ENCODE measurements at places on chromosomes 12 and 14. TPM values are rescaled to one million over a fixed set of nuclear protein-coding genes. Genes with fewer than 3 reads are reported as not detected.

DNA sequence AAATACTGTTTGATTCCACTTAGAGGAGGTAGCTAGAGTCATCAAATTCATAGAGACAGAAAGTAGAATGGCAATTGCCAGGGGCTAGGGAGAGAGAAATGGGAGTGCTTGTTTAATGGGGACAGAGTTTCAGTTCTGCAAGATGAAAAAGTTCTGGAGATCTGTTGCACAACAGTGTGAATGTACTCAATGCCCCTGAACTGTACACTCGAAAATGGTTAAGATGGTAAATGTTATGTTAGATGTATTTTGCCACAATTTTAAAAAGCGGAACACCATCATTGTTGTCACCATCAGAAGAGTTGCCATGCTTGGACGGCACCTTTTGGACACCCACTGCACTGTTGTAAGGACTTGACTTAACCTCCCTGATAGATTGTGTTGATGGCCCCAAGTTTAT is 106.9 kb downstream of the SCARB1 start:
- no peaks in the 10 kb centered on the region for H3K27me3 ChIP-seq
- H3K36me3 ChIP-seq: peaks cover 3% of the 10 kb centered on the region
- no peak overlapping the region for H3K4me3 ChIP-seq
- H3K27ac ChIP-seq: no peak overlapping the region
- no peak for DNase-seq

- no peak overlapping the region for H3K4me3 ChIP-seq
- peaks cover 89% of the 10 kb centered on the region for H3K4me1 ChIP-seq
- H3K27ac ChIP-seq: peak overlapping the region; percentile 77
- H3K27me3 ChIP-seq: no peaks in the 10 kb centered on the region
Measured at GRCh38 chr12:2294651-2295475, 242.1 kb downstream of the CACNA1C start.

GRCh38 chr12:74259199-74259598 is 278.4 kb upstream of the ATXN7L3B start:
- no peaks in the 10 kb centered on the region for H3K4me1 ChIP-seq
- H3K27me3 ChIP-seq: no peaks in the 10 kb centered on the region
- no peak overlapping the region for H3K27ac ChIP-seq

DNA sequence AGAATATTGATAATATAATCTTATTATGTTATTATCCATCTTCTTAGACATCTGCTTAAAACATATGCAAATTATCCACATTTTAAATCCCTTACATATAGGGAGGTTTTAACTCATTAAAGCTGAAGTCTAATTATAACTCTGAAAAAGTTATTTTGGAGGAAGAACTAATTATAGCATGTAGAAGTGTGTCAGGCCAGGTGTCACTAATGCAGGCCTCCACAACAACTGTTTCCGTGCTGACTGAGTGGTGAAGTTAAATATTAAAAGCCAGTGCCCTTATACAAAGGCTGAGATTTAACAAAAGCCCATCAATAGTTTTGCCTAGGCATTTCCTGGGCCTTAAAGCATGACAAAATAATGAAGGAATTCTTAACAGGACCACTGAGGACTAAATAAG is 157.4 kb downstream of the LRRK2 start:
- DNase-seq: no peak
- H3K4me1 ChIP-seq: no peaks in the 10 kb centered on the region
- peaks cover 2% of the 10 kb centered on the region for H3K27me3 ChIP-seq
- H3K27ac ChIP-seq: no peak overlapping the region

GRCh38 chr12:104790296-104791125 is 167.6 kb downstream of the SLC41A2 start:
- H3K4me1 ChIP-seq: peaks cover 12% of the 10 kb centered on the region
- H3K27me3 ChIP-seq: no peaks in the 10 kb centered on the region
- peaks cover 3% of the 10 kb centered on the region for H3K36me3 ChIP-seq
- no peak for DNase-seq
- no peak overlapping the region for H3K27ac ChIP-seq

DNA sequence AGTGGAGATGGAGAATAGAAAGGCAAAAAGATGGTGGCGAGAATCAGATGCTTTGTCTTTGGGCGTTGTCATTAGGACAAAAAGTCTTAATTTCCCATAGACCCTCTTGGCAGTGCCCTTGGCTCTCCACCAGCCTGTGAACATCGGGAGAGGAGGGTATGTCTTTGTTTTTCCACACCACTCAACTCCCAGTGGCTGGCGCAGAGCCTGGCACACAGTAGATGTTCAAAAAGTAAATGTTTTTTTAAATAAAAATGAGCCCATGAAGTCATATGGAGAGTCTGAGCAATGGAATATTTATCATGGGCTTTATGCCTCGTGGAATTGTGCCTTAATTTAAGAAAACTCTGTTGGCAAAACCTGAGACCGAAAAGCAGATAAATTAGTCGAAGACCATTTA is 90.4 kb downstream of the SRGAP1 start:
- H3K4me3 ChIP-seq: no peak overlapping the region
- no peaks in the 10 kb centered on the region for H3K27me3 ChIP-seq
- H3K36me3 ChIP-seq: peaks cover 2% of the 10 kb centered on the region
- H3K4me1 ChIP-seq: peaks cover 43% of the 10 kb centered on the region
- DNase-seq: no peak
- H3K27ac ChIP-seq: peak overlapping the region; percentile 28

GRCh38 chr14:101243587-101244338 is 317.5 kb upstream of the DIO3 start:
- H3K36me3 ChIP-seq: no peaks in the 10 kb centered on the region
- DNase-seq: no peak
- no peaks in the 10 kb centered on the region for H3K4me1 ChIP-seq
- no peak overlapping the region for H3K4me3 ChIP-seq
- peaks cover 20% of the 10 kb centered on the region for H3K27me3 ChIP-seq

GRCh38 chr12:43945983-43946382 is 110.1 kb downstream of the TMEM117 start:
- no peak overlapping the region for H3K27ac ChIP-seq
- DNase-seq: no peak
- H3K36me3 ChIP-seq: peaks cover 13% of the 10 kb centered on the region
- peaks cover 10% of the 10 kb centered on the region for H3K4me1 ChIP-seq
- H3K27me3 ChIP-seq: no peaks in the 10 kb centered on the region

- no peaks in the 10 kb centered on the region for H3K27me3 ChIP-seq
- no peak for DNase-seq
- H3K36me3 ChIP-seq: no peaks in the 10 kb centered on the region
- no peak overlapping the region for H3K27ac ChIP-seq
- H3K4me3 ChIP-seq: no peak overlapping the region
Measured at GRCh38 chr12:88381466-88381865, 198.8 kb downstream of the KITLG start.

DNA sequence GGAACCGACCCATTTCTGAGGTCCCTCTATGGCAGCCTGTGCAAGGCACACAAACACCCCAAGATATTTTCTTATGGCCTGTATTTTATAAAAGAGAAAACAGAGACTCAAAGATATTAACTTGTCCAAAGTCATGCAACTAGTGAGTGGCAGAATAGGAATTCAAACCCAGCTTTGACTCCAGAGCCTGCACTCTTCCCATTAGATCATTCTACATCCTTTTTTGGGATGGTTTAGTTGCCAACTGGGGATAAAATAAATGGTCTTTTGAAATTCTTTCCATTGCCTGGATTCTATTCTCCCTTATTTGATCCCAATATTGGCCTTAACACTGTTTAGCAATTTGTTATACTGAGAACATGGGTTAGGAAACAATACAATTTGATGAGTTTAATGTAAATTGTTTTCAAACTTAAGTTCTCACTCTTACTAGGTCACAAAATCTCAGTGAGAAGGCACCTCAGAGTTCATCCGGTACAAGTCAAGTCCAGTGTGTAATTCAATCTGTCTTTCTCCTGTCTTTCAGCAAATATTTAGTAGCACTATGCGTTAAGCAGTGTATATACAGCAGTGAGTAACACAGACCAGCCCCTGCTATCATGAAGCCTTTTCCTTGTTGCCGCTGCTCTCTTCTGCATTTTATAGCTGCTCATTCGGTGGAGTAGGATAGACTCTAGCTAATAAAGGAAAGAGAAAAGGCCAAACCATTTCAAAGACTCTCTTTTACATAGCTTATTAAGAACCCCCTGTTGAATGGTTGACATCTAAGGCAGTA is 162.1 kb upstream of the IFNG-AS1 start:
- no peak for DNase-seq
- H3K4me1 ChIP-seq: peaks cover 28% of the 10 kb centered on the region
- peak overlapping the region; percentile 96 for H3K27ac ChIP-seq
- H3K36me3 ChIP-seq: no peaks in the 10 kb centered on the region
- H3K4me3 ChIP-seq: peak overlapping the region; percentile 64
- H3K27me3 ChIP-seq: no peaks in the 10 kb centered on the region

GRCh38 chr12:110972866-110973265 is 52.5 kb upstream of the MYL2 start:
- no peaks in the 10 kb centered on the region for H3K36me3 ChIP-seq
- no peak for DNase-seq
- peaks cover 24% of the 10 kb centered on the region for H3K27me3 ChIP-seq
- no peak overlapping the region for H3K27ac ChIP-seq

DNA sequence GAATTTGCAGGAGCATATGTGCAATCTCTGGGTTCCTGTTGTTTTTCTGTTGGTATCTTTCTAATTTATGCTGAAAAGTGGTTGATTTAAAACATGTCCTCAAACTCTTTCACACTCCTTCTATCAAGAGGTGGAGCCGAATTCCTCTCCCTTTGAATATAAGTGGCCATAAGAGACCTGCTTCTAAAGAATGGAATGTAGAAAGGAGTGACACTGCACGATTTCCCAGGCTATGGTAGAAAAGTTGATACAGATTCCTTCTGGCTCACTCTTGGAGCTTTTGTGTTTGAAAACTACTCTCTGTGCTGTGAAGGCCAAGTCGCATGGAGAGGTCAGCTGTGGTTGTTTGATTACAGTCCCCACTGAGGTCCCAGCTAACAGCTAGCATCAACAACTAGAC is 613.2 kb downstream of the ETNK1 start:
- no peak overlapping the region for H3K27ac ChIP-seq
- no peak overlapping the region for H3K4me3 ChIP-seq

- H3K27ac ChIP-seq: no peak overlapping the region
- H3K36me3 ChIP-seq: no peaks in the 10 kb centered on the region
- DNase-seq: no peak
- H3K27me3 ChIP-seq: peaks cover 25% of the 10 kb centered on the region
Measured at GRCh38 chr12:127121494-127122084, 1145.4 kb upstream of the TMEM132C start.

GRCh38 chr12:120711411-120711810 is 1.2 kb downstream of the UNC119B start:
- H3K27ac ChIP-seq: peak overlapping the region; percentile 81
- no peaks in the 10 kb centered on the region for H3K27me3 ChIP-seq
- peaks cover 26% of the 10 kb centered on the region for H3K4me1 ChIP-seq
- peak overlapping the region; percentile 76 for H3K4me3 ChIP-seq
- H3K36me3 ChIP-seq: peaks cover 5% of the 10 kb centered on the region

DNA sequence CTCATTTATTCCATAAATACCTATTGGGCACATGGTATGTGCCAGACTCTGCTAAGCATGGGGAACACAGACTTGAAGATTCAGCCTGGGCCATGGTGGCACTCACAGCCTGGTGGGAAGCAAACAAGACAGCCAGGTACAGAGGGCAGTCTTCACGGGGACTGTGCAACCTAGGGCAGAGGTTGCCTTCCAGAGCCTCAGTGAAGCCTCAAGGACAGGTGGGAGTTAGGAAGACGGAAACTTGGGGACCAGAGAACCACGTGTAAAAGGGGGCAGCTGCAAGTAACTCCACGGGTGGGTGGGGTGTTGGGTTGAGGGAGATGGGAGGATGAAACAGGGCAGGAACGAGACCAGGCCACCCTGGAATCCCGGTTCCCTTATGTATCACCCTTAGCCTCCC is 980 bp upstream of the LTBR start:
- H3K36me3 ChIP-seq: no peaks in the 10 kb centered on the region
- no peaks in the 10 kb centered on the region for H3K27me3 ChIP-seq
- DNase-seq: no peak
- peak overlapping the region; percentile 22 for H3K4me3 ChIP-seq

- DNase-seq: no peak
- H3K4me3 ChIP-seq: no peak overlapping the region
- H3K4me1 ChIP-seq: peaks cover 11% of the 10 kb centered on the region
- H3K27me3 ChIP-seq: no peaks in the 10 kb centered on the region
- peaks cover 4% of the 10 kb centered on the region for H3K36me3 ChIP-seq
Measured at GRCh38 chr12:55915482-55915859, 12.2 kb downstream of the PYM1 start.

DNA sequence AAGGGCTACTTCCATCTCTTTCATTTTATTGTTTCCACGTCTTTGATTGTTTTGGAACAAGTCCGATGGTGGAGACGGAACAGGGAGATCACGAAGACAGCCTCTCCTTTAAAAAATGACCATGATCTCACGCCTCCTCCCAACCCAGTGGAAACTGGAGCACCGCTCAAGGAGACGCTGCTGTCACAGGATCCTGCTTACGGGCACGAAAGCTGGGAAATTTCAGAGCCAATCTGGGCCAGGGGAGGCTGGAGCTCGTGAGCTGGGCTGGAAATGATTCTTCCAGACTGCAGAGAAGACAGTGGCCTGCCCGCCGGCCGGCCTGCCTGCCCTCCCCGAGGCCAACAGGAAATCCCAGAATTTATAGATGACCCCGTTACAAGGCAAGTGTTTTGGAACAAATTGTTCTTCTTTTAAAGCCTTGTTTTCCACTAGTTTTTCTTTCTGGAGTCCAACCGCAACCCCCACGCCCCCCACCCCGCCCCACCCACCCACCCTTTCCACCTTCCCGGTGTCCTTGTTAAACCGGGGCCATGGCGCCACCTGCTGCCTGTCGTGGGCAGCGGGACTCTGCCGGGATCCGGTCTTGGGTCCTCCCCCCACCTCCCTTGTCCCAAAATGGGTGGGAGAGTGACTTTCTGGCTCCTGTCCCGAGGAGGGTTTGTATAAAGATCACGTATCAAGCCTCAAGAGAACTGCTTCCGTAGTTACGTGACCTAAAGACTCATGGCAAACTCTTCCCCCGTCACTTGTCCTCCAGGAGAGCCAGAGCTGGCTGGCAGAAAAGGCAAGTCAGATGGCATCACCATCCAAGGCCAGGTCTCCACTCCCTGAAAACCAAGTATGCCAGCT is 40.3 kb downstream of the MAP1LC3B2 start:
- peak overlapping the region; percentile 59 for H3K4me3 ChIP-seq
- H3K4me1 ChIP-seq: peaks cover 69% of the 10 kb centered on the region
- DNase-seq: no peak

DNA sequence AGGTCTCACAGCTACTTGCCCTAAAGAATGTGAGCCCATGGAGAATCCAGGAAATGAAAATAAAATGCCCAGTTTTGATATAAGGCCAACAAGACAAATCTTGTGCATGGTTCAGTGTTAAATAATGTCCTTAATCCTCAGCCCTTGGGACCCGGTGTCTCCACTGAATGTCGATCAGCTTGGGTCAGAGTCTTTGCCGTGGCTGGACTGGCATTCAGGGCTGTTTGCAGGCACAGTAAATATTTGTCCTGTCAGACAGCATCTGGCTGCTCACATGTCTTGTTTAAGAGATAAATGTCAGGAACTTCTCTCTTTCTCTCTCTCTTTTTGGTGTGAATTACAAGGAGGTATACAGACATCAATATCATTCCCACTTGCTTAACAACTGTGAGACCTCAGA is 452.5 kb downstream of the FUT8 start:
- H3K4me3 ChIP-seq: no peak overlapping the region
- H3K27me3 ChIP-seq: peaks cover 4% of the 10 kb centered on the region
- no peak overlapping the region for H3K27ac ChIP-seq
- H3K4me1 ChIP-seq: no peaks in the 10 kb centered on the region

Gene CCDC38
- total RNA-seq: not detected

Gene GLT8D2
- 38.8 TPM for total RNA-seq

Gene ESYT1
- 144 TPM for total RNA-seq

Gene GZMB
- total RNA-seq: not detected

Gene TPH2
- not detected for total RNA-seq

Gene STXBP6
- total RNA-seq: 11.5 TPM

Gene KLRC3
- total RNA-seq: not detected

Gene MIP
- not detected for total RNA-seq

Gene TRIM9
- 13.4 TPM for total RNA-seq

Gene VEZT
- total RNA-seq: 69.3 TPM

Gene PTGR2
- 4.0 TPM for total RNA-seq

Gene CLEC1A
- not detected for total RNA-seq
